Motor neuron (in vitro differentiated cells): ENCODE measurements at places on chromosomes 7 and 10. TPM values are rescaled to one million over a fixed set of nuclear protein-coding genes. Genes with fewer than 3 reads are reported as not detected.

Gene CDHR1
- total RNA-seq = 0.68 and 1.7 TPM in 2 replicates

DNA sequence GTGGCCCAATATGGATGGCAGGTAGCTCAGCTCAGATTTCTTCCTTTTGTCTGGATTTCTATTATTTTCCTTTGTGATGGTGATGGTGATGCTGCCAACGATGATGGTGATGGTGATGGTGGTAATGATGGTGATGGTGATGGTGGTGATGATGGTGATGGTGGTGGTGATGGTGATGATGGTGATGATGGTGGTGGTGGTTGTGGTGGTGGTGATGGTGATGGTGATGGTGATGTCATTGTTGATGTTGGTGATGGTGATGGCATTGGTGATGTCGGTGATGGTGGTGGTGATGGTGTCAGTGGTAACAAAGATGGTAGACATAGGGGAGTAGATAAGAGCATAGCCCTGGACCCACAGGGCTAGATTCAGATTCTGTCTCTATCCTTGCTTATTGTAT lies 25.4 kb downstream of the TTYH3 start:
- ATAC-seq = no peak

Gene FOXP2
- 10.3 and 10.5 TPM in 2 replicates for total RNA-seq

DNA sequence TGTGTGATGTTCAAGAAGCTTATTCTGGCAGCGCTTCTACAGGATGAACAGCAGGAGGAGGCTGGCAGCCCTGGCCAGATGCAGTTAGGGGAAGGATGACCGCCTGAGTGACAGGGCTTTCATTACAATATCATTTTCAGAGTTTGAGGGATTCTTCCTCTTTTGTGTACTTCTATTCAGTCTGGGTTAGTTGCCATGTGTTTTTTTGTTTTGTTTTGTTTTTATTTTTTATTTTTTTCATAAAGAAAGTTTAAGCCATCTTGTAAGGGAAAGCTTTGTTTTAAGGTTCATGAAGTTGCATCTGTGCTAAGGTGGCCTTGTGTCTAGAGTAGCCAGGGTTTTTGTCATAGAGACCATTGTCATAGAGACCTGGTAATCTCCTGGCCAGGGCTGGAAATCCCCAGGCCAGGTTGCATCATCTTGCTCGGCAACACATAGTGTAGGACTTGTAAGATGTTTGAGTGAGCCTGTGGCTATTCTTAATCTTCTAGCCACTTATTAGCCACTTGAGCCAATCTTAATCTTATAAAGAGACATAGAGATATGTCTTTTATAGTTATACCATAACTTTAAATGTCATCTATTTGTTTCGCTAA lies 230.5 kb upstream of the TMEM229A start:
- ATAC-seq = peak; percentile 80

GRCh38 chr7:104979167-104979841 lies 34.7 kb upstream of the KMT2E start:
- ATAC-seq = peak; percentile 11

DNA sequence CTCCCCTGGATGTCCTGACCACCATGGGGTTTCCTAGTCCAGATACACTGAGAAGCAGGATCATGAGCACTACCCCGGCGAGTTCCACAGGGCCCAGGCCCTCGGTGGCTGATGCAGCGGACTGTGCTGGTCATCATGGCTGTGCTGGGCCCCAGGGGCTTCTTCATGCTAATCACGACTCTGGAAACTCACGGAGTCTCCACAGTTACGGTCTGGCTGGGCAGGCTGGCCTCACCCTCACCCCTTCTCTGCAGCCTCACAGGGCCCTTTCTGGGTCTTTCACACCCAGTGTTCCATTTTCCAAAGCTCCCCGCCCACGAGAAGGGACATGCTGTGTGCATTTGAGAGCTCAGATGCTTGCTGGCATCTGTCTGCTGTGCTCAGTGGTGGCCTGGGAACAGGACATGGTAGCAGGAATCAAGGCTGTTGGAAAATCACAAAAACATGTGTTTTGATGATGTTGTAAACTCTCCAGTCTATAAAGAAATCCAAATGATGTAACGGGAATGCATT lies 119.0 kb downstream of the PTPN20 start:
- ATAC-seq = peak; percentile 23

DNA sequence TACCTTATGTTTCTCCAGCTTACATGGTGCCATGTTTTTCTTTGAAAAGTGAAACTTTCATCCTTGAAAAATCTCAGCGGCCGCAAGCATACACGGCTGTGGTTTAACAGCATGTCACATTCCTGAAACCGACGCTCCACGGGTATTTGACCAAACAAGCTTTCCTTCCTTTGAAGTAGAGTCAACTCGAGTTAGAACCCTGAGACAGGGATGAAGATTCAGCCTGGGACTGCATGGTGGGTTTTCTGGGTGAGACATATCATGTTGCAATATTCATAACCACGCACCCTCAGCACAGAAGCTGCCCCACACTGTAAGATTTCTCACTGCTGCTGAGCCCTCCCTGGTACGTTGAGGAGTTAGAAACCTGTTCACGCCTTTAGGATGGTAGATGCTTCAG lies 8.1 kb downstream of the CYP26A1 start:
- ATAC-seq = no peak

Gene SPDYE1
- 0.22 and 0.50 TPM in 2 replicates for total RNA-seq

Gene DPY19L1
- 6.1 and 8.9 TPM in 2 replicates for total RNA-seq

- peak; percentile 49 for ATAC-seq
Observed at GRCh38 chr7:151876899-151877777, at the start of gene PRKAG2. TSS of gene PRKAG2 (minus strand) at chr7:151877115. CDS start at chr7:151876620, 495 bp downstream.

Gene IQUB
- 1.6 and 1.9 TPM in 2 replicates for total RNA-seq

DNA sequence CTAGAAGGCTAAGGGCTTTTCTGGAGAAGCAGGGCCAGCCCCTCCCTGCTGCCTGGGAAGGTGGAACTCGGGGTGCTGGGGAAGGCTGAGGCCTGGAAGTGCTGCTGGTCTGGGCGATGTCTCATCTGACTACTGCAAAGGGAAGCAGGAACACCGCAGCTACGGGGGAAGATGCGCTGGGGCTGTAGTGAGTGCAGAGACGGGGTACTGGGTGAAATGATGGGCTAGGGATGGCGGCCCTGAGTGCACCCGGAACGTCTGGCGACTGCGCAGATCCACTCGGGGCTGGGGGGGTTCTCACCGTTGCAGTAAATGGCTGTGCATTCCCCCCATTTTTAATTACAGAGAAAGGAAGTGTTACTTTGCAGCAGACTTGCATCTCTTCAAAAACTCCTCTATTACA lies 195.4 kb upstream of the ADARB2 start:
- ATAC-seq = peak; percentile 60

Gene SPACDR
- total RNA-seq = 0.56 and 0.70 TPM in 2 replicates

DNA sequence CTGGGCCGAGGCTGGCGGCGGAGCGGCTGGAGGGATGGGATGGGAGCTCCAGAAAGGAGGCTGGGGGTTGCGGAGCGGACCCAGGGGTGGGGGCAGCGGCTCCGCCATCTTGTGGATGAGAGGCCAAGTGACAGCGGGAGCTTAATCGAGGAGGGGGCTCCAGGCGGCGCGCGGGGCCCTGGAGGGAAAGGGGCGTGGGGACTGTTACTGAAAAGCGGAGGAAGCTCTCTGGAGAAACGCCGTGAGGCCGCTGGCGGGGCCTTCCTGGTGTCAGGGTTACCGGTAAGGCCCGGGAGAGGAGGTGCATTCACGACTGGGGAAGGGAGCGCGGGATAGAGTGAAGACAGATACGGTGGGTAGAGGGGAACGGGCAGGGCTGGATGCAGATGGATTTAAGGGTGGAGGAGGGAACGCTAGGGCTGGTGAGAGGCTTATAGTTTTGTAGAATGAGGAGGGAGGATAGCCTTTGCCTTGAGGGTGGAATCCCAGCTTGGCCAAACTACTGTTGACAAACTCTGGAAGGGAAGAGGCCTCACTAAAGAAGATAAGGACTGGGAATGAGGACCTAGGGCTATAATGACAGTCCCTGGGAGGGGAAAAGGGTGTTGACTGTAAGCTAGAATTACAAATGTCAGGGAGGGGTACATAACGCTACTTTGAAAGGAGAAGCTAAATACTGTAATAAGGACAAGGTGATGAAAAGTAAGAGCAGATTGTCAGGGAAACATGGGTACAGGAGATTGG lies 535 bp downstream of the BTRC start:
- peak; percentile 34 for ATAC-seq

Gene PRKAG2
- total RNA-seq = 6.4 and 7.4 TPM in 2 replicates

DNA sequence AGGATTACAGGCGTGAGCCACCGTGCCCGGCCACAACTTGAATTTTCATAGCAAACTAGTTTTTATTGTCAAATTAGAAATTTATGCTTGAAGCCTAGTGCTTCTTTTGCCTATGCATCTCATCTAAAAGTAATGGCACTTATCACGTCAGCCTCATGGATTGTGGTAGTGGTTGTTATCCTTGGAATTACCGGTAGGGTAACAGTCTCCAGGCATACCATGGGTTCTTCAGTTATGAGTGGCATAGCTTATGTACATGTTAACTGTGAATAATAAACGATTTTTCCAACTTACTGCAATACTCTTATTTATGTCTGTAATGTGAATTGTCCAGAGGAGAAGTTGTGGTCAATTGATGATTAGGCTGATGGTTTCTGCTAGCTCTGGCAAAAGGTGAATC lies 63.1 kb downstream of the BMPR1A start:
- no peak for ATAC-seq

- no peak for ATAC-seq
Observed at GRCh38 chr7:28630350-28630749, 218.0 kb downstream of the CREB5 start.

DNA sequence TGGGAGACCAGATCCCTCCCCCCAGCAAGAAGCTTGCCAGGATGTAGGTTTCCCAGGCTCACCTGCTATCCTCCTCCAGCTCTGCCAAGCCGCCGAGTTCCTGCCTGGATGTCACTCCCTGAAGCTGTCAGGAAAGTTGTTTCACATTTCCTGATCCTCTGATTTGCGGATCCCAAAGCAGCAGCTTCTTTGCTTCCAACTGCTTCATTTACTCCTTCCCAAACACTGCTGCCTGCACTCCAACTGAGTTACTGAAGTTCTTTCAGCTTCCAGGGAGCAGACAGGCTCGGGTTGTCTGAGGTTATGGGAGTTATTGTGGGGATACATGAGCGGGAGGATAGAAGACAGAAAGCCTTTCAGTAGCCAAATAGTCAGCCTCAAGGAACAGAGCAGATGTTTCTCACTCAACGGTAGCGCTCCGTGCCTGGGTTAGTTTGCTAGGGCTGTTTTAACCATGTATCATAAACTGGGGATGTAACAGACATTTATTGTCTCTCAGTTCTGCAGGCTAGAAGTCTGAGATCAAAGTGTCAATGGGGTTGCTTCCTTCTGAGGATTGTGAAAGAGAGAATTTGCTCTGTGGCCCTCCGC lies 516.0 kb downstream of the REEP3 start:
- peak; percentile 32 for ATAC-seq

Gene PTPRZ1
- 21.0 and 23.4 TPM in 2 replicates for total RNA-seq

Gene CUZD1
- total RNA-seq = 1.9 TPM in 2 replicates

- ATAC-seq = no peak
Observed at GRCh38 chr7:14073543-14073942, 84.1 kb upstream of the ETV1 start.

Gene ALOX5
- total RNA-seq = 0.38 TPM in 2 replicates

DNA sequence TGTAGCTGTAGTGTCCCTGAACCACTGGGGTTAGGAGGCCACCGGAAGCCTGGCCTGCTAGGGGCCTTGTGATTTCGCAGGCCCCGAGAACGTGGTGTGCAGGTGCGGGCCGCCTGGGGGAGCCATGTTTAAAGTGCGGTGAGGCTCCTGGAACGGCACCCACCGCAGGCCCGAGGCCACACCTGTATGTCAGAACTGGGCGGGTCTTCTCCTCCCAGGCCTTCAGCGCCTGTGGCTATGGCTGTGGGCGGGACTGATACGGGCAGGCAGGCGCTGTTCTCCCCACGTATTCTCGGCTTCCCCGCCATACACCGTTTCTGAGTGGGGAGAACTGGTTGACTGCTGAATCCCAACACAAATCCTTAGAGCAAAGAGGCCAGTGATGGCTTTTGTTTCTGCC lies 74.8 kb downstream of the DNAJB6 start:
- ATAC-seq = no peak

DNA sequence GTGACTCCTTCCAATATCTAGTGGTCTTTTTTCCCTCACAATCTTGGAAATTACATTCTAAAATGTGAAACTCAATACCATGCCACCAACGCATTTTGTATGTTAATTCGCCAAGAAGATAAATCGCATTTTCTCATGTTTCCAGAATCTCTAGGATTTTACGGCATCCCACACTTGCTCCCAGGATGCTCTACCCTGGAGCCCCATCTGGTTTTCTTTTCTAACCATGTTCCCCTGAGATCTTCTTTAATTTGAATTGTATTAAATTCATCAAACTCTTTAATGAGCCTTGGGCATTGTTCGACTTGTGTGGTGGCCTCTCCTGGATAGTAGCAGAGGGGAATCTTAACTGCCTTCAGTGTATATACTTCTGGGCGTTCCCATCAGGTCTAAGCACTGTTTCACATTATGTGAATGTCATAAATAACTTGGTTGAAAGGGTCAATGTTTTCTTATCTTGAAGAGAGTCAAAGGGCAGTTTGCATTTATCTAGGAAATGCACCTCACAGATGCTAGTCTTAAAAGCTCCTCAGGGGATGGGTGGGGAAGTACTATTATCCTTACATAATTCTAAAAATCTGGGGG lies 169.1 kb upstream of the MEOX2 start:
- peak; percentile 94 for ATAC-seq

DNA sequence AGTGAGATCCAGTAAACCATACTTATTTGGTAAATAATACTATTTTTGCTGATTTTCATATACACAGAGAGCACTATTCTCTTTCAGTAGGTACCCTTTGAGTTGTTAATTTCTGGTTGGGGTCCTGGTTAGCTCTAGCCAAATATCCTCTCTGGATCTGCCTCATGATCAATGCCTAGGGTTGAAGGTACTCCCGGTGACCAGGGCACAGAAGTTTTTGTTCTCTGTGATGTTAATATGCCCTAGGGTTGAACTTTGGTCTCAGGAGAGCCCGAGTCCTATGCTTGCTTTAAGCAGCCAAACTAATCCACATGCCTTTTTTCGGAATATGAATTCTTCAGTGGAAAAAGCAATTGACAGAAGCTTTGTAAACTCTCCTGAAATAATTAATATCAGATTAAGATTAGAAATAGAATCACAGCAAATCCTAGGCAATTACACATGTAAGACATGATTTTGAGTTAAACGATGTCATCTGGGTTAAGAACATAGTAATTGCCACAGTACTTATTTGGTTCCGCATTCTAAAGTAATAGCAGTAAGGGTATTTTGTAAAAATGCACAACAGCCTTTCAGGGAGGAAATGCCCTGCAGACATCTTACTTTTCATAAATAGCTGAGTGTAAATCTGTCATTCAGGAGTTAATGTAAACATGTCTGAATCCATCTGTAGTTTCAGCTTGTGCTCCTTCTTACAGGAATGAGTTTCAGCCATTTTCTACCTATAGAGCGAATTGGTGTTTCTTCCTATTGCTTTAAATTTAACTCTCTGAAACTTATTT lies 10.1 kb downstream of the CHN2 start:
- no peak for ATAC-seq

Gene AS3MT
- total RNA-seq = 4.0 and 4.8 TPM in 2 replicates

DNA sequence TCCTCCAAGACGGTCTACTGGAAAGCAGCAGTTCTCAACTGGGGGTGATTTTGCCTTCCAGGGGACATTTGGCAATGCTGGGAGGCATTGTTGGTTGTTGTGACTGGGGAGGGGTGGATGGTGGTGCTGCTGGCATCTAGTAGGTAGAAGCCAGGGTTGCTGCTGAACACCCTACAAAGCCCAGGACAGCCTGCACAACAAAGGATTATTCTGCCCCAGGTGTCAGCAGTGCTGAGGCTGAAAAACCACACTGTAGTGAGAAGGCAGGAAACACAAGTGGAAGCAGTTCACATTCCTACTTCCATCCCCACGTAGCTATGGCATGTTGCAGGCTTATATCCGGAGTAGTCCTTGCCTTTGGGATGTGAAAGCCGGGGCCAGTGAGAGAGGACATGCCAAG lies 86.9 kb downstream of the AOAH start:
- ATAC-seq = no peak

GRCh38 chr10:31782701-31783100 lies 145.9 kb downstream of the ARHGAP12 start:
- no peak for ATAC-seq

Gene EBLN1
- total RNA-seq = 0.29 TPM in 1 of 2 replicates, not detected in the other
